ENCODE measurements at places on chromosomes 5 and 9. TPM values are rescaled to one million over a fixed set of nuclear protein-coding genes. Genes with fewer than 3 reads are reported as not detected.

- DNase-seq = no peak
- no peaks in the 10 kb centered on the region for H3K36me3 ChIP-seq
- no peaks in the 10 kb centered on the region for H3K27me3 ChIP-seq
- peaks cover 24% of the 10 kb centered on the region for H3K4me1 ChIP-seq
- H3K27ac ChIP-seq = peak overlapping the region; percentile 79
Observed at GRCh38 chr5:81164936-81165335, 68.2 kb upstream of the CKMT2 start.

SPAG8 gene
- total RNA-seq = 3.3 TPM

F12 gene
- total RNA-seq = 2.1 TPM

DNA sequence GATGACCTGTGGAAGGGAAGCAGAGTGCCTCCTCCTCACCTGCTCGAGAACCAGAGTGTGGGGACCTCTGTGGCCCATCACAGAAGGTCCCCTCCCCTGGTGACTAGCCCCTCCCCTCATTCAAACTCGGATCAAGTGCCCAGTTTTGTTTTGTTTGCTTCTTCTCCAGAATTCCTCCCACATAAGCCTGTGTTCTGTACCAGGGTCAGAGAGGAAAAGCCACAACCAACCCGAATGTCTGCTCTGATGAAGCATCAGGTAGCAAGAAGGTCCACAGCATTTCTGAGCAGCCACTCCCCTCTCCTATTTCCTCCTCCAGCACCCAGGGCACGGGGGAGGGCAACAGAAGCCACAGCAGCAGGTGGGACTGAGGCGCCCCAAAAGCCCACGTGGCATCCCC lies 58.2 kb downstream of the HSD17B3 start:
- DNase-seq = no peak
- H3K4me1 ChIP-seq = peaks cover 8% of the 10 kb centered on the region
- no peak overlapping the region for H3K4me3 ChIP-seq
- H3K27me3 ChIP-seq = peaks cover 12% of the 10 kb centered on the region
- no peak overlapping the region for H3K27ac ChIP-seq

GRCh38 chr9:113649054-113649453 lies 185.5 kb downstream of the RGS3 start:
- peak overlapping the region; percentile 29 for H3K27ac ChIP-seq
- no peaks in the 10 kb centered on the region for H3K36me3 ChIP-seq
- peaks cover 32% of the 10 kb centered on the region for H3K4me1 ChIP-seq
- DNase-seq = peak; percentile 87

DNA sequence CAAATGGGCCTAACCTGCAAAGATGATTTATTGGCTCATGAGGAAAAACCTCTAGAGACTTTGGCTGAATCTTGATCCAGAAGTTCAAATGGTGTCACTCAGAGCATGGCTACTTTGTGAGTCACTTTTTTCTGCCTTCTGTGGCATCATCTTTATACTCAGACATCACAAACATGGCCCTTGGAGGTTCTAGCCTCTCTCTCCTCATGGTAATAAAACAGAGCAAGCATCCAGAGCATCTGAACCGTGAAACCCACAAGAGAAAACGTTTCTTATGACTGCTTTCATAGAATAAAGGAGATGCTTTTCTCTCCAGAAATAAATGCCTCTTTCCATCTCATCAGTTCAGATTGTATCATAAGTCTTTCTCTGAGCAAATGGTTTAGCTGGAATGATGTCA lies 780.3 kb downstream of the KCTD16 start:
- no peaks in the 10 kb centered on the region for H3K36me3 ChIP-seq
- DNase-seq = no peak
- H3K27me3 ChIP-seq = peaks cover 3% of the 10 kb centered on the region
- no peaks in the 10 kb centered on the region for H3K4me1 ChIP-seq

ARL10 gene
- total RNA-seq = 37.8 TPM

Data from chondrocyte (in vitro differentiated cells).